Activated CD4-positive, alpha-beta memory T cell treated with anti-CD3 and anti-CD28 coated beads for 36 hours (primary cell): ENCODE measurements at places on chromosomes 1 and 21.

DNA sequence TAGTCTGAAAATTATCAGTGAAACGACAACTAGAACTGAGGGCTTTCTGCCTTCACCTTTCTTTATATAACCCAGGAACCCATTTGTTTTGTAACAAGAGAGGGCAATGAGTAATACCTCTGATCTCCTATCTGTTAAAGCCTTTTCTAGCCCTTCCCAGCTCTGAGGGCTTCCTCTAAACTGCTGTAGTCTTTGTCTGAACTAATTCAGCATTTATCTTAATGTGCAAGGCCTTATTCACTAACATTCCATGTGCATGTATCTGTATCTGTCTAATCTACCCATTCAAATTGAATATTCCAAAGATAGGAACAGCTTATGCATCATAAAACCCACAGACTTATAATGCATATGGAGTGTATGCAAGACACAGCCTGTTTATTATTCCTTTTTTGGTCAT lies 167.1 kb downstream of the LYPLAL1 start:
- no peak for DNase-seq

GRCh38 chr1:109427171-109427467 lies 871 bp upstream of the PSMA5 start:
- DNase-seq, result no peak

DNA sequence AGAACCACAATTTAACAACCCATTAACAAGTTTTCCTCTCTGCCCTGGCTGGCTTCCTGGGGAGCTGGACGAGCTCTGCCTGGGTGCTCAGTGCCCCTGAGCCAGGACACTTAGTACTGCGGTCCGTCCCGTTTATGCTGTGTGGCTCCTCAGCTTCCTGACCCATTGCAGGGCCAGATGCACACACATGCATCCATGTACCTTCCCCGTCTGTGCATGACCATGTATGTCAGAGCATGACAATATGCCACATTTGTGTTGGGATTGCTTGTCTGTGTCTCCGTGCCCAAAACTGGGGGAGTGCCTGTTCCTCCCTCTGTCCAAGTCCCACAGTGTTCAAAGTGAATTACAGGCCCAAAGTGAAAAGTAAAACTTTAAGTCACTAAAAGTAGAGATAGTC lies 9.7 kb upstream of the TFF3 start:
- DNase-seq, result no peak

GRCh38 chr1:68890736-68891135 lies 393.9 kb upstream of the DEPDC1 start:
- no peak for DNase-seq

DNA sequence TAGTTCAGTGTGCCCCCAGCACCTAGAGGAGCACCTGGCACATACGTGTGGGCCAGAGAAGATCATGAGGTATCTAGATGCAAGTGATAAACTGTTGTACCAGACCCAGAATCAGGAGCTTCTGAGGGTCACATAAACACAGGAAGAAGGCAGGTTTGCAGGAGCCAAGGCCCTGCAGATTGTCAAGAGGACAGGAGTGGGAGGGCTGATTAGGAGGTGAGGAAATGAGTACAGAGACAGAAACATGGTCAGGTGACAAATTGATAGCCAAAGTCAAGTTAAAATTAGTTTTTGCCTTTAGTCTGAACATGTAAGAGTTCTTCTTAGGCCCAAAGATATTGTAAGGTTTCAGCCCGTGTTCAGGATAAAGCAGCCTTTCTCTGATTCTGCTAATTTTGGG lies 14.0 kb upstream of the TRAF3IP3 start:
- no peak for DNase-seq
